Activated CD4-positive, alpha-beta memory T cell treated with anti-CD3 and anti-CD28 coated beads for 36 hours (primary cell): ENCODE measurements at places on chromosomes 3 and 15. TPM values are rescaled to one million over a fixed set of nuclear protein-coding genes. Genes with fewer than 3 reads are reported as not detected.

- no peak for DNase-seq
Measured at GRCh38 chr15:48507416-48508065, 138.0 kb downstream of the FBN1 start.

GRCh38 chr3:37402351-37402750, 228.0 kb upstream of the LRRFIP2 start:
- DNase-seq = no peak

GRCh38 chr15:98845138-98845884, 162.3 kb downstream of the PGPEP1L start:
- no peak for DNase-seq

SHISA5 gene
- total RNA-seq = 88.9 TPM

DNA sequence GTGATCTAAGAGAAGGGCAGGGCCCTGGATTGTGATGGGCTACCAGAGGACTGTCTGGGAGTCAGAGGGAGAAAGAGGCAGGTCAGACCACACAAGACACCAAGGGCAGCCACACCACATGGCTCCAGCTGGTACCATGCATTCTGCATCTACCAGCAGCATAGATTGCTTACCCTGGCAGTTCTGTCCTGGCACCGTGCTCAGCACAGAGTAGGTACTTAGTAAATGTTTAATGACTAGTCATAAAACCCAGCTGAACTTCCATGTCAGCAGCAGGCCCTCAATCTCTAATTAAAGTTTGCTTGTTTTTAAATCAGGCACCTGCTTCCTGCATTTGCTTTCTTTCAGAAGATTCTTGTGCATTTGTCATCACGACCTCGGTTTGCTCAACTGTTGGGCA, 77.3 kb upstream of the ATP2B2 start:
- no peak for DNase-seq

FAM131A gene
- 7.0 TPM for total RNA-seq

DNA sequence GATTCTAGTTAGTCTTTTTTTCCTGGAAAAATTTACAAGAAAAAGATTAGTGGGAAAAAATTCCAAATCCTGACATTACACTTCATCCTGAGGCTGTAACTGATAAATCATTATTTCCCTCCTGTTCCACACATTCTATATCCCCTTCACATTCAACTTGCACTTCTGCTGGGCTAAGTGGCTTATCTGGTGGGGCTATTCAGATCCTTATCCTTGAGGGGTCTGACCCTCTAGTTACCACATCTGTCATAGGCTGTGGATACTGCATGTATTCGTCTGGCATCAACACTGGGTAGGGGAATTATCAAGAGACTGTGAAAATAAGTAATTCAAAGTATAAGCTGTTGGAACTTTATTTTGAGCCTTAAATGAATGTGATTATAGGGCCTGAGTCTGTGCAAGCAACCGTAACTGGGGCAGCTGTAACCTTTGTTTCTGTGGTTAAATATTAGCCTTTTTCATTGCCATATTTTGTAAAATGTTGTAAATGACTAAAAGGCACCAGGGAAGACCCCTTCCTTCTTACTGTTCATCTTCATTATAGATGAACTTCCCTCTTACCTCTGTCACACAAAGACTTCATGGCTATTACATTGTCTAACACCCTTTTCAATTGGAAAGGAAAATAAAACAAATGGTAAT, 28.0 kb upstream of the TEX9 start:
- no peak for DNase-seq

GPR62 gene
- not detected for total RNA-seq

- DNase-seq = no peak
Measured at GRCh38 chr3:58469096-58469495, 22.8 kb upstream of the KCTD6 start.

GRCh38 chr3:141385406-141386125, 17.3 kb downstream of the ZBTB38 start:
- no peak for DNase-seq

SLC9A9 gene
- 1.6 TPM for total RNA-seq

- DNase-seq = no peak
Measured at GRCh38 chr3:45199837-45200648, 26.0 kb downstream of the TMEM158 start.

GRCh38 chr15:58561321-58561720, 129.5 kb downstream of the LIPC start:
- DNase-seq = no peak

PLSCR5 gene
- not detected for total RNA-seq

GOLGA6L4 gene
- 0.92 TPM for total RNA-seq

DNA sequence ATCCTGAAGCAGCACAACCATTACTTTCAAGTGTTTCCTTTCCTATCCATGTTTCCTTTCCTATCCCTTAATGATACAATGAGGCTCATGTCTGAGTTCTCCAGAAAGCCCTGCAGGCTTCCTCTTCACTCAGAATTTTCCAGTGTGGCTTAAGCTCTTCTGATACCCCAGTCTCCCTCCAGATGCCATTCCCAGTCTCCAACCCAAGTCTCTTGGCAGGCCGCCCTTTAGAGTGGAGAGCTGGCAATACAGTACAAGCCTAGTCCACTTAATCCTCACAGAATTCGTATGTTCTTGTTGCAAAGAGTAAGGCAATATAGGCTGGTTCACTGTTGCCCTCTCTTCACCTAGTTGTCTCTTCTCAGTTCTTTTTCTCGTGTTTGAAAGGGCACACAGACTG, 503.9 kb upstream of the MDFIC2 start:
- DNase-seq = no peak

CHRM5 gene
- not detected for total RNA-seq

DNA sequence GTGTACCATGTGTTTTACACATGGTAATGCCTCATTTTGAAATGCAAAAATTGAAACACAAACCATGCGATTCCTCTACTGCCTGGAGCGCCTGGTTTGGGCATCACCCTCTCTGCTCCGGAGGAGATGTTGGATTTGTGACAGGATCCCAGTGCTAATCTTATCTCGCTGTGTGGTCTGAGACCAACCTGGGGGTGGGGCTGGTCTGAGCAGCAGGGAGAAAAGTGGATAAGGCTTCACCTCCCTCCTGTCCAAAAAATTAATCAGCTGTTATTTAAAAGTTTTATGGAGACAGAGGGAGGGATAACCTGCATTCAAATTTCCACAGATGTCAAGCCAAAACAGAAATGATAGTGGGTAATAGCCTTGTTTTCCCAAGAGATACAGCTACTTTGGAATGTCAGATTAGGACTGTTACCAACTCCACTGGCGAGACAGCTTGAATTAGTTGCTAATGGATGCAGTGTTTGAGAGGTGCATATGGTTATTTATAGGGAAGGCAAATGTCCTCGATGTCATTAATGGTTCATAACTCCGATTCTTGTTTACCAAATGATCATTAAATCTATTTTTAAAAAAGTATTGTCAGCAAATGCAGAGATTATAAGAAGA, 54.0 kb upstream of the SKOR1 start:
- no peak for DNase-seq

CLSTN2 gene
- total RNA-seq = not detected

DNA sequence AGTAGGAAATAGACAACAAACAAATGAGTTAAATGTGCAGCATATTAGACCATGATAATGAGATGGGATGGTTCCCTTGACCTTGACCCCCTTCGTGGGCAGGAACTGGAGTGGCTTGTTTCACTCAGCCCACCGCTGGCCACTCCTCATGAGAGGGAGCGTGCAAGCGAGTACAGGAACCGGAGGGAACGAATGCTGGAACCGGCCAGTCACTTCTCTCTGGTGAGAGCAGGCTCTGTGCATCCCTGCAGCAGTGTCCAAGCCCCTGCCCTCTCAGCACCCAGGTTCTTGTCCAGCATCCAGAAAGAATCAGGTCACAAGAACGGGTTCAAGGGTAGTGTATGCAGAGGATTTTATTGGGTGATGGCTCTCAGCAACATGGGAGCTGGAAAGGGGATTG, 17.2 kb upstream of the IREB2 start:
- no peak for DNase-seq

KLHDC8B gene
- total RNA-seq = 1.8 TPM

DNA sequence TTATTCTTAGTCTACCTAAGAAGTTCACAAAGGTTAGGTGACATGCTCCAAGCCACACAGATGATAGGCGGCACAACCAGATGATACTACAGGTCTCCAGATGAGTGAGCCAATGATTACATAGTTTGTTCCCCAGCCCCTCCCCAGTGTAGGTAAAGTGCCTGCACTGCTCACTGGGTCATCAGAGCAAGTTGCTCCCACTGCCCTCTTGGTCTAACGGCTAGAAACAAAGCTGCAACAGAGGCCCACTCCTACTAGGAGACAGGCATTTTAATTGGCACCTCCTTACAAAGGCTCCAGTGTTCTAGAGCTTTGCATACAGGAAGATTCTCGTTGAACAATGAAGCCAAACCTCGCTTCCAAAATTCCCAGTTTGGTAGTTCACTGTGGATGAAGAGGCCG, 47.3 kb downstream of the TMEM44 start:
- no peak for DNase-seq

NFKBIZ gene
- total RNA-seq = 74.9 TPM

ST3GAL6 gene
- total RNA-seq = not detected

ZNF385D gene
- not detected for total RNA-seq

DNA sequence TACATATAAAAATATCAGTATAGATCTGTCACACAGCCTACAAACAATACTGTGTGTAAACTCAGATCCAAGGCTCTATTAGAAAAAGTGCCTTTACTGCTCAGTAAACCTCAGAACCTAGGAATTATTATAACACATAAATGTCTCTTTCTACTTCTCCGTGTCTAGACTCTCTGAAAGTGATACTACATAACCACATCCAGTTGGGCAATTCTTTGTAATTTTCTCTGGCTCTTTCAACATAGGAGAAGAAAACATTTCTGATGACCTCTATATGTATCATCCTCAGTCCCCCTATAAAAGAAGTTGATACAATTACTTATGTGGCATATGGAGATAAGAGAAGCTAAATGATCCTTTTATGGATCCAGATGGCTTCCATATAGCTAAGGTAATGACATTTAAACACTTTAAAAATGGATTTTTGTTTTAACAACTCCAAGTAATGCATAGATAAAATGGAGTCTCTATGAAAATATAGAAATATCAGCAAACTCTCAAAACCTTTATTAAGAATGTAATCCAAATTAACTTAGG, 104.5 kb downstream of the LSAMP start:
- DNase-seq = no peak

GRCh38 chr3:39550354-39551051, 83.0 kb downstream of the MOBP start:
- DNase-seq = no peak

ACTRT3 gene
- 0.76 TPM for total RNA-seq

GRCh38 chr15:29774900-29775299, 47.4 kb downstream of the TJP1 start:
- DNase-seq = no peak

ACTC1 gene
- not detected for total RNA-seq

ITIH4 gene
- total RNA-seq = 6.3 TPM

DNA sequence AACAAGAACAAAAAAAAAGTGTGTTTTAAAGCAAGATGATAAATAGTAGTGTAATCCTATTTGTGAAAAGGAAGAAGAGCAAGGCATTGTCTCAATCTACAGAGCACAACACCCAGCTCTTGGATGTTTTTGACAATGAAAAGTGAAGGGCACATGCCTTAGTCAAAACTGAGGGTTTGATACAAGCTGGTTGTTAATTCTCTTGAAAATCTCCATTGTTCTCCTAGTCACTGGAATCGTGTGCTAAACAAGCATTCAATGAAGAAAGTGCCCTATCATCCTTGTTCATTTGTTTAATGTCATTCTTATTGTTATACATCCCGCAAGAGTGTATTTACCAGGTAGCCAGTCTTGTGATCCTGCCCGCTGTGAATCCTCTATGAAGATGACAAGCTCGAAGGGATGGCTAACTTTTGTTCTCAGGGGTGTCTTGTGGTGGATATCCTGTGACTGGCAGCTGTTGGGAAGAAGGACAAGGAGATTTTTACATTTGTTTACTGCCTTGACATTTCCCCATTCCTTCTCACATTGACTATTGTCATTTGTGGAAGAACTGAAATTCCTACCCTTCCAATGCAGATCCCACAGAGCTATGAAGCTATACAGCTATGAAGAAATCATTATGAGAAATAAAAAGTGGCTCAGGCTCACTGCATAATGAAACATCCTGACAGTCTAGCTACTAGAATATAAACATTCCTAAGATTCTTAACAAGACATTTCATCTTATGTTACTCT, 175.9 kb downstream of the VGLL3 start:
- DNase-seq = no peak

DNA sequence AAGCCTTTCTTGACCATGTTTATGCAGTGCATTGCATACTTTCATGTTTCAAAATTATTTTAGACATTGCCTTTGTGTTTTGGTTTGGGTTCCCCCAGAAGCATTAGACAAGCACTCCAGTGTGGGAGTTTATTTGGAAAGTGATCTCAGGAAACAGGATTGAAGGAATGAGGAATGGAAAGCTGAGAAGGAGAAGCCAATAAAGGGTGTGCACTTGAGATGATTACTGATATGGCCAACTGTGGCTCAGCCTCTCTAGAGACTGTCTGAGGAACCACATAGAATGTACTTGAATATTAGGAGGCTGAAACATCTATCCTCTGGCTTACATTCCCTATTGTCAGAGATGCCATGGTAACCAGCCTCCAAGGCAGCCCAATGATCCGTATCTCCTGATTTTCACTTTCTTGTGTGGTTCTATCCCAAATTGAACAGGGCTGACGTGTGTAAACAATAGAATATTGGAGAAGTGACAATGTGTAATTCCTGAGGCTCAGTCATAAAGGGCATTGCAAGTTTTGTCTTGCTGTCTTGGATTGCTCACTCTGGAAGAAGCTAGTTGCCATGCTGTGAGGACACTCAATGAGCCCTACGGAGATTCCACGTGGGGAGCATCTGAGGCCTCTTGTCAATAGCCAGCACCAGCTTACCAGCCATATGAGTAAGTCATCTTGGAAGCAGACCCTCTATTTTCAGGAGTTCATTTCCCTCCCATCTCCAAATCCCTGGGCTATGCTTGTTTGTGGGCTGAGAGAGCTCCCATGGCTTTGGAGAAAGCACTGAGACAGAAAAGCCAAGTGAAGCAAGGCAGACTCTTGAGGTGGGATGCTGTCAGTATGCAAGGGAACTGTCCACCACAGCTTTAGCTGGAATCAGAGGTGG, 84.7 kb downstream of the SCN11A start:
- DNase-seq = no peak

GRCh38 chr3:113110267-113110666, 101.1 kb upstream of the BOC start:
- DNase-seq = no peak

FBXW12 gene
- total RNA-seq = not detected

- peak; percentile 65 for DNase-seq
Measured at GRCh38 chr15:63192619-63193206, 3.3 kb downstream of the RAB8B start.

DNA sequence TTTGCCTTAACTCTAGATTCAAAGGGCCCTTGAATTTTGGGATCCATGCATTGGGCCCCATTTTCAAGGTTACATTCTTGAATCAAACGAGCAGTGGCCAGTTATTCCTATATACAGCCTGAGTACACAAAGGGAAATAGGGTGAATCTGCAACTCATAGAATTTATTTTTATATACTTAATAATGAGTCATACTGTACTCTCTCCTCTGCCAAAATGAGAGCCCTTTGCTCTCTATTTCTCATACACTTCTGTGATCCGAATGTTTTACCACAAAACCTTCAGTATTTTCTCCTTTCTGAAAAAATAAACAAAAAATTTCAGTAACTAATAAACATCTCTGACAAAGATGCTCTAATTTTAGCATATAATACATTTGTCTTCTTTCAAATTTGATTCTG, 116.7 kb downstream of the SERPINI1 start:
- DNase-seq = no peak
